Left ventricle myocardium superior (tissue), 1 donor: ENCODE measurements at places on chromosomes 7 and 10.

- no peak for DNase-seq
These were observed 270.4 kb downstream of the HGF start for GRCh38 chr7:81499262-81500116.

- no peak for DNase-seq
These were observed 146.3 kb downstream of the BAMBI start for GRCh38 chr10:28823501-28824075.

DNA sequence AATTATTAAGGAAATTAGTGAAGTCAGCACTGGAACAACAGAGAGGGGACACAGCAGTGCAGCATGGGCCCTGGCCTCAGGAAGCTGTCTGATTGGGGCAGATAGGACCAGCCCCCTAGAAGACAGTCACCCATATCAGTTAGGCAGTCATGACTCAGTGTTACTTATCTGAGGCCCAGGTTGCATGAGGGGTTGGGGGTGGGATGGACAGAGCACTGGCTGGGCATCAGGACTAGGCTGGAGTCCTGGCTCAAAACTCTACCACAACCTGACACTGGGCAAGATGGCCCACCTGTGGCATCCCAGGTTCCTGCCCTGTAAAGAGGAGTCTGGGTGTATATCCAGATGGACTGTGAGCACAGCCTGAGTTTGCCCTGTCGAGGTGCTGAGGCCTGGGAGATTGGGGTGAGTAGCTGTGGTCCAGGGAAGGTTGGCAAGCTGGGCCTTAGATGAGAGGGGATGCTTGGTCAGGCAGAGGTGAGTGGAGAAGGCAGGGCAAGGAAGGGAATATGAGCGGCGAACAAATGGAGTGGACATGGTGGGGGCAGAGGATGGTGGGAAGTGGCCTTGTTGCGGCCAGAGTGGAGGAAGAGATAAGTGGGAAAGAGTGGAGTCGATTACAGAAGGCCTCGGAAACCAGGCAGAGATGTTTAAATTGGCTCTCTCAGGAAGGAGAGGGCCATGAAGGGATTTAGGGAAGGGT lies 37.5 kb downstream of the HK1 start:
- DNase-seq: no peak

- DNase-seq: no peak
These were observed 858.5 kb downstream of the KCNMA1 start for GRCh38 chr10:76778914-76779795.

DNA sequence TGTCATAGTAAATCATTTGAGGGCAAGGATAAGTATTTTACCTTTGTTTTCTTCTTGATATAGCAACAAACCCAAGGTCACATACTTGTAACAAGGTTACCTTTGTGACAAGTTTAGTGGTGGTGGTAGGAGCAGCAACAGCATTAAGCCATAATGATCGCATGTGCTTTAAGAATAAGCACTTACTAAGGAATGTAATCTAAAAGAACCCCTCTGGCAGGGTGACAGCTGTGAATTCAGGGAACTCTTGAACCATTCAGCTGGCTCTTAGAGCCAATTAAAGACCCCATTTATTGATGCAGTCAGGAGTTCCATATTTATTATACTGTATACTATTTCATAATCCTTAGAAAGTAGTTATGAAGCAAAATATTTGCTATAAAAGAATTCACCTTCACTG lies 370.8 kb downstream of the EXOC4 start:
- DNase-seq: no peak
